Cardiac ventricle fibroblast (primary cell): ENCODE measurements at places on chromosomes 4 and X. TPM values are rescaled to one million over a fixed set of nuclear protein-coding genes. Genes with fewer than 3 reads are reported as not detected.

The ASB11 gene
- not detected in 2 replicates for total RNA-seq

The CTPS2 gene
- 6.4 and 6.8 TPM in 2 replicates for total RNA-seq

The XKRX gene
- not detected in 2 replicates for total RNA-seq

The PRKX gene
- 4.2 and 5.2 TPM in 2 replicates for total RNA-seq

The GYPB gene
- total RNA-seq, result not detected in 2 replicates

The FAM47A gene
- not detected in 2 replicates for total RNA-seq

The EIF1AX gene
- total RNA-seq, result 27.8 and 30.7 TPM in 2 replicates

The DCAF4L1 gene
- 0.06 TPM in 1 of 2 replicates, not detected in the other for total RNA-seq

The TMPRSS11A gene
- total RNA-seq, result not detected in 2 replicates

The USP27X gene
- total RNA-seq, result 2.1 and 2.6 TPM in 2 replicates

The EFHC2 gene
- 0.69 and 0.83 TPM in 2 replicates for total RNA-seq

The GAGE1 gene
- not detected in 2 replicates for total RNA-seq

The GBA3 gene
- not detected in 2 replicates for total RNA-seq

The PROM1 gene
- total RNA-seq, result not detected in 2 replicates
